T1000 (cell line): ENCODE measurements at places on chromosomes 4 and X.

GRCh38 chrX:121365572-121366161 is 318.3 kb downstream of the GLUD2 start:
- DNase-seq: no peak

- no peak for DNase-seq
Observed at GRCh38 chrX:11641349-11642065, 24.2 kb downstream of the ARHGAP6 start.

DNA sequence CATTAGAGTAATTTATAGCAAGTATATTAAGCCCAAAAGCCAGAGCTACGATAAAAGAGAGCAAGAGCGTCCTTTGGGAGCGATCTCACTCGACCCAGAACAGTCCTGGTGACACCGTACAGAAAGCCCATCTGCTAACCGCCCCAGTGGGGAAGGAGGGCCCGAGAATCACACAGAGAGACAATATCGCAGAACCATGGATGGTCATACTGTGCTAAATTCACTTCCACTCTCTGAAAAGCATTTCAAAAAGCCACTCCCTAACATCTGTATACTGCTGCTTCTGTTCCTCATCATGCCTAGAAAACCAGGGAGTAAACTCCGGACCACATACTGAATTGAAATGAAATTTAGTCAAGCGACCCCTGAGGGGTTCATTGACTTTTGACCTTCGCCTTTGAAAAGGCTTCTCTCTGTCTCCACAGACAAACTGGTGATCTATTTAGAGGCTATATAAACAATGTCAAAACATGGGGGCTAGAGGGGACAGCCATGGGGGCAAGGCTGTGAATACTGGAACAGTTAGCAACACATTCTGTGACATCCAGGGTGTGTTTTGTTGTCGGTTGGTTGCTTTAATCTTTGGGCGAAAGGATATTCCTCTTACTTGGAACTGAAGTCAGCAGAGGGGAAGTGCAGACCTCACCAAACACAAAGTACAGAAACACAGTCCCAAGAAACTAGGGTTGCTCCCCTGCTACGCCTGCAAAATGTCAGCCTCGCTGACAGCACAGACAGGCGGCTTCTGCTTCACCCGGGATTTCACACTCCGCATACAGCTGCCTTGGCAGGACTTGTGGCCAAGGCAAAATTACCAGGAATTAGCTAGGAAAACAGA is 129.0 kb upstream of the RASGEF1B start:
- no peak for DNase-seq

- DNase-seq: no peak
Observed at GRCh38 chrX:130280901-130281300, 12.2 kb upstream of the ZNF280C start.

DNA sequence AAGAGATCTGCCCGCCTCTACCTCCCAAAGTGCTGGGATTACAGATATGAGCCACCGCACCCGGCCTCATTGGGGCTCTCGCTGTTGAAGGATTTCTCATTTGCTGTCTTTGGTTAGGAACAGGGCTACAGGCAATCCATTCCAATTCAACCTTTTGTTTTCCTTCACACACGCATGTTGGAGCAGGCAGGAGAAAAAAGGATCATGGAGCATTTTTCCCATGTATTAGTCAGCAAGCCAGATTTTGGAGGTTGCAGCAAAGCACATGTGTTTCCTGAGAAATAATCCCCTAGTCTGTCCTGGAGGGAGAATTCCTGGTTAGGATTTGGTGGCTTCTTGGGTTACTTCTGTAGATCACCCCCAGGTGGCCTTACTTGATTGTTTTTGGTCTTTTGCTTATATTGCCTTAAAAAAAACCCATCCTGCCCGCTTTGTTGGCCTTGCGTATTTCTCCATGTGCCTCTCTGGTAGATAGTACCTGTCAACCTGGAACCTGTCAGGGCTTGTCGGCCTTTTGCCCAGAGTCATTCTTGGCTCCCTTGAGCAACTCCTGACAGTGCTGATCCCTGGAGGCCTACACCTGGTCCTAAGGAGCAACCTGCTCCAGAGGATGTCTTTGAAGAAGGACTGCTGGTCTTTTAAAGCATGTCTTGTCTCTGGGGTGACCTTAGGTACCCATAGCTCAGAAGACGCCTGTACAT is 82.4 kb upstream of the CLCN4 start:
- DNase-seq: no peak

DNA sequence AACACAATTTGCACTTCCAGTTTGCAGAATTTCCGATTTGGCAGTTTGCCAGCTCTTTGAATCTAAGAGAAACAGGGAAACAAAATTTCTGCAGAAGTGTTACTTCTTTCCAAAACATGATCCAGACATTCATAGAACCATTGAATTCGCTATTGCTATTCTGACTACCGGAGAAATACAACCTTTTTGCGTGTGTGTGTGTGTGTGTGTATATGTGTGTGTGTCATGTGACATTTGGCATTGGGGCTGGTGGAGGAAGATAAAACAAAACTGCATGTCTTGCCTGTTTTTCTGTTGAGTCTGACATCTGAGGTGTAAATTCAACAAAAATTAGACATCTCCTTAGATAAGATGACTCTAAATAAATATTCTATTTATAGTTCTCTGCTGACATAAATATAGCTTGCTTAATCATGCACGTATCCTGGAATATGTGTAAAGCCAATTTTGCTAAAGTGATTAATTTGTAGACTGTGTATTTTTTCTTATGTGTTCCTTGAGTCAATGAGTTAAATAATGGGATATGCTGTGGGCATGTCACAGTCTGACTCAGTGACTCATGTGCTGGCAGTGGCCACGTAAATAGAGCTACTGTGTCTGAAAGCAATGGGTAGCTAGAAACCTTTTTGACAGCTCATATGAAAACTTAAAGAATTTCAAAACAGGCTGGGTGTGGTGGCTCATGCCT is 98.9 kb downstream of the HPGD start:
- no peak for DNase-seq

DNA sequence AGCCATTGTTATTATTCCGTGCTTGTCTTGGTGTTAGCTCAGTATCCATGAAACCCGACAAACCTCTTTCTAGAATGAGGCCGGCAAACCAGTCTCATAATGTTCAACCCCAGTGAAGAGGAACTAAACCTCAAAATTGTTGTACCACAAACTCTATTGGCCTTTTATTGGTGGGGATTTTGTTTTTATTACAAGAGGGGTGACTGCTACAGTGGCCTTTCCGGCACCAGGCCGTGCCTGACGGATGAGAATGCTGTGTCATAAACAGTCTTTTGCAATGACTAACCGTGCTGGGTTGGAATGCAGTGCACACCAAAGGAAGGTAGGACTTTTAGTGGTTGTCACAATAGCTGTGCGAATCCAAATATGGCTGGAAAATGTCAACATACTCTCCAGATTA is 60.8 kb downstream of the SHROOM2 start:
- DNase-seq: no peak

GRCh38 chr4:20687864-20688263 is 12.4 kb upstream of the PACRGL start:
- peak; percentile 34 for DNase-seq

- DNase-seq: no peak
Observed at GRCh38 chr4:92969650-92970379, 666.0 kb downstream of the GRID2 start.

DNA sequence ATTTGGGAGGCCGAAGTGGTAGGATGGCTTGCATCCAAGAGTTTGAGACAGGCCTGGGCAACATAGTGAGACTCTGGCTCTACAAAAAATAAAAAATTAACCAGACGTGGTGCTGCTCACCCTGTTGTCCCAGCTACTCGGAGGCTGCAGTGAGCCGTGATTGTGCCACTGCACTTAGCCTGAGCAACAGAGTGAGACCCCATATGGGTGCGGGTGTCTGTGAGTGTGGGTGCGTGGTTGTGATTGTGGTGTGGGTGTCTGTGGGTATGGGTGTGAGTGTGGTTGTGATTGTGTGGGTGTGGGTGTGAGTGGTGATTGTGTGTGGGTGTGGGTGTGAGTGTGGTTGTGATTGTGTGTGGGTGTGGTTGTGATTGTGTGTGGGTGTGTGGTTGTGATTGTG is 114.6 kb downstream of the UBE2K start:
- no peak for DNase-seq

GRCh38 chr4:117971403-117971802 is 62.9 kb upstream of the NDST3 start:
- DNase-seq: no peak

GRCh38 chrX:27694667-27695066 is 104.5 kb downstream of the DCAF8L2 start:
- no peak for DNase-seq

GRCh38 chr4:56619160-56619559 is 61.9 kb downstream of the HOPX start:
- DNase-seq: no peak

DNA sequence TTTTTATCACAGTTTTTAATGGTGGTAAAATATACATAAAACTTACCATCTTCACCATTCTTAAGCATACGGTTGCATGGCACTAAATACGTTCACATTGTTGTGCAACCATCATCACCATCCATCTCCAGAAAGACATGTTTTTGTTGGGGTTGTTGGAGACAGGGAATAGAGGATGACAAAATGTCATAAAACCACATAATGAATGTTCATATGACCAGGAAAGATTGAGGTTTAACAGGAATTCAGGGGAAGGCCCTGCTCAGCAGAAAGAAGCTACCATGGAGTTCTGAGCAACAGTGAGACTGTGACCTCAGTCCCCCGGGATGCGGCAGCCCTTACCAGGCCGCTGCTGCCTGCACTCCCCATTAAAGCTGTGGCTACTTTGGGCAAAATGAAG is 63.9 kb upstream of the TRIM2 start:
- no peak for DNase-seq

GRCh38 chr4:54233697-54234496 is 4.8 kb downstream of the PDGFRA start:
- peak; percentile 78 for DNase-seq

DNA sequence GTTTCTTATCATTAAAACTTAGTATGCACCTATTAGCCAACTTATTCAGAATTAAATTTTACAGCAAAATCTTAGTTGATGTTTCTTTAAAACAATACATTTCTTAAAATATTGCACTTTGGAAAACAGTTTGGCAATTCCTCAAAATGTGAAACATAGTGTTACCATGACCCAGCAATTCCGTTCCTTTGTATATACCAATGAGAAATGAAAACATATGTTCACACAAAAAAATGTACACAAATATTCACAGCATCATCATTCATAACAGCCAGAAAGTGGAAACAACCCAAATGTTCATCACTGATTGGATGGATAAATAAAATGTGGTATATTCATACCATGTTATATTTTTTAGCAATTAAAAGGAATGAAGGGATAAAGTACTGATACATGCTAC is 50.2 kb downstream of the WDR44 start:
- DNase-seq: no peak

DNA sequence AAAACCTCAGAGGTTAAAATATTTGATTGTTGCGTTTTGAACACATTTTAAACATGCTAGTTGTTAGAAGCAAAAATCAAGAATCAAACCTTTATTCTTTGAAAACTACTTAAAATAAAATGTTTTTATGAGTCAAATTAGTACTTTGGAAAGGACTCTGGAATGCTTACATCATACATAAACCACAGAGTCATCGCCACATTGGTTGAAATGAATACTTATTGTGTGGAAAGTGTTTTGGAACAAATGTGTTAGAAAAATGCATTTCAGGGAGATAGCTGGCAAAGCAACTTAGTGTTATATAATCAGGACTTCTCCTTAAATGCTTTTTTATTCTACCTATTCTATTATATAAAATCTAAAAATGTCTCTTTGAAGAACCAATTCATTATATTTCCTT is 49.4 kb upstream of the CAMK2D start:
- no peak for DNase-seq

- no peak for DNase-seq
Observed at GRCh38 chrX:120365968-120366367, 4.1 kb downstream of the ATP1B4 start.

- no peak for DNase-seq
Observed at GRCh38 chrX:114058988-114059418, 524.9 kb upstream of the HTR2C start.

- DNase-seq: no peak
Observed at GRCh38 chr4:182770996-182771514, 146.1 kb downstream of the DCTD start.

DNA sequence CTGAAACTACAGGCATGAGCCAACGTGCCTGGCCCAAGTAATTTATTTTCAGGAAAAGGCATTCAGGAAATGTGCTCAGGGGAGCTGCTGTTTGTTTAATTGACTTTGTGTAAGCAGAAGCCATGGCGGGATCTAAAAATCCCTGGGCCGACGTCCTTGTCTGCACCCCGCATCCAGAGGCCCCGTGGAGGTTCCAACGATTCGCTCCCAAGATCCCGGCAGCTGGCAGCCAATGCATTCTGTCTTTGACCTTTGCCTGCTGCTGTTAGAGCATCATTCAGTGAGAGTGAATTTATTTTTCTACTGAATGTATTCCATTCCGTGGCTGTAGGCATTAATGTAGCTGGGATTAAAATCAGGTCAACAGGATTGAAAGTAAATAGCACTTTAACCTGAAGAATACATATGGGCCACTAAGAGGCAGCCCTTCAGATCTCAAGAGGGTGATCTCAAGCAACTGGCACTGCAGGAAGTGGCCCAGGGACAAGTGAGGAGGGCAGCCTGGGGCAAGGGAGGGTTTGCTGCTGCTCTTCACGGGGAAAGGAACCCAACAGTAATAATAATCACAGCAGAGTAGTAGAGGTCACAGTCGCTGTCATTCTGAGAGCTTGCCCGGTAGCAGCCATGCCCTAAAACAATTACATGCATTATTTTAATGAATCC is 75.2 kb downstream of the PSAPL1 start:
- no peak for DNase-seq

DNA sequence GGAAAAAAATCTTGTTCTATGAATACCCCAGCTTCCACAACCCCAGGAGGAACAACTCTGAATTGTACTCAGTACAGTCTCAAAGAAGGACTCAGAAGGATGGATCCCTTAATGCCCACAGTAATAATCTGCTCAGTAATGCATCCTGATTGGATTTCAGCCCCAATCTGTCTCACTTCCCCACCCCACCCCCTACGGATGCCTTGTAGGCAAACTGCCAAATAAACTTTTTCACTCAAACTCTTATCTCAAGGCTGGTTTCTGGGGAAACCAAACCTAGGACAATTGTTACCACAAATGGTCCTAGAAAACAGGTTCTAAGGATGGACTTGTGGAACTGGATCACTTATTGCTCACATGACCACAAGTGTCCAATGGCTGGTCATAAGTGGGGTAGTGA is 1021.8 kb upstream of the INTU start:
- no peak for DNase-seq

GRCh38 chrX:136714626-136715599 is 65.8 kb downstream of the ARHGEF6 start:
- DNase-seq: no peak
